ENCODE measurements at places on chromosomes 7 and 10. TPM values are rescaled to one million over a fixed set of nuclear protein-coding genes. Genes with fewer than 3 reads are reported as not detected.
A peak's percentile ranks its signal among the peaks of the same experiment; 100 is the strongest.

Gene CDK14
- total RNA-seq = 32.2 TPM

Gene NKX2-3
- total RNA-seq = not detected

GRCh38 chr10:48608976-48609375, 4.1 kb upstream of the ARHGAP22 start:
- no peaks in the 10 kb centered on the region for H3K27me3 ChIP-seq
- H3K4me1 ChIP-seq = peaks cover 13% of the 10 kb centered on the region
- DNase-seq = no peak
- no peaks in the 10 kb centered on the region for H3K36me3 ChIP-seq
- no peak overlapping the region for H3K27ac ChIP-seq
- H3K4me3 ChIP-seq = no peak overlapping the region

DNA sequence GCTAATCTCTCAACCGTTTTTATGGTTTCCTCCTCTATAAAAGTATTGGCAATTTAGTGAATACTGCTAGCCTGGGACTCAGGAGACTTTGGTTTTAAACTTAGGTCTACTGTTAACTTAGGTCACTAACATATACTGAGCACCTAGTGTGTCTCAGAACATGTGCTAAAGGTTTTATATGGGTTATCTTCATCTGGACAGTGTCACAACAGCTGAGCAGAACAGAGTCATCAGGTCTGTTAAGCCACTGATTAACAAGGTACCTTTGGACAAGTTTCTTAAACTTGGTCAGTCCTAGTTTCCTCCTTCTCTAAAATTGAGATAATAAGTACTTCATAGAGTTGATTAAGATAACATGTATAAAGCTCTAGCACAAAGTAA, 30.6 kb downstream of the NET1 start:
- peaks cover 9% of the 10 kb centered on the region for H3K4me1 ChIP-seq
- no peak overlapping the region for H3K27ac ChIP-seq
- H3K36me3 ChIP-seq = no peaks in the 10 kb centered on the region
- H3K27me3 ChIP-seq = no peaks in the 10 kb centered on the region

DNA sequence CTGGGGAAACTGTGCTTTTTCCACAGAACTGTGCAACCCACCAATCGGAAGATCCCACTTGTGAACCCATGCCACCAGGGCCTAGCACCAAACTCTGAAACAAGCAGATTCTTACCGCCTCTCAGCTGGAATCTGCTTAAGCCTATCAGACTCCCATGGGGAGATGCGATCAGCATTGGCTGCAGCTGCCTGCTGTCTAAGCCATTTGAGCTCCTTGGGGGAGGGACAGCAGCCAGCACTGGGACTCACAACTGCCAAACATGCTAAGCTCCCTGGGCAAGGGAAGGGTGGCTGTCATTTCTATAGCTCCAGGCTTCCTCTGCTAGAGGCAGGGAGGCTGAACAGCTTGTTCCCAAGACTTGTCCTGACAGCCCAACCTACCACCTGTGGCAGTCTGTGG, 283.8 kb downstream of the CDK14 start:
- no peaks in the 10 kb centered on the region for H3K36me3 ChIP-seq
- DNase-seq = peak; percentile 1
- no peaks in the 10 kb centered on the region for H3K4me1 ChIP-seq
- no peak overlapping the region for H3K27ac ChIP-seq
- H3K4me3 ChIP-seq = no peak overlapping the region
- H3K27me3 ChIP-seq = no peaks in the 10 kb centered on the region

- H3K4me3 ChIP-seq = no peak overlapping the region
- no peaks in the 10 kb centered on the region for H3K27me3 ChIP-seq
- no peaks in the 10 kb centered on the region for H3K36me3 ChIP-seq
- no peaks in the 10 kb centered on the region for H3K4me1 ChIP-seq
- DNase-seq = no peak
These were observed 417.1 kb upstream of the KLF6 start for GRCh38 chr10:4201866-4202825.

DNA sequence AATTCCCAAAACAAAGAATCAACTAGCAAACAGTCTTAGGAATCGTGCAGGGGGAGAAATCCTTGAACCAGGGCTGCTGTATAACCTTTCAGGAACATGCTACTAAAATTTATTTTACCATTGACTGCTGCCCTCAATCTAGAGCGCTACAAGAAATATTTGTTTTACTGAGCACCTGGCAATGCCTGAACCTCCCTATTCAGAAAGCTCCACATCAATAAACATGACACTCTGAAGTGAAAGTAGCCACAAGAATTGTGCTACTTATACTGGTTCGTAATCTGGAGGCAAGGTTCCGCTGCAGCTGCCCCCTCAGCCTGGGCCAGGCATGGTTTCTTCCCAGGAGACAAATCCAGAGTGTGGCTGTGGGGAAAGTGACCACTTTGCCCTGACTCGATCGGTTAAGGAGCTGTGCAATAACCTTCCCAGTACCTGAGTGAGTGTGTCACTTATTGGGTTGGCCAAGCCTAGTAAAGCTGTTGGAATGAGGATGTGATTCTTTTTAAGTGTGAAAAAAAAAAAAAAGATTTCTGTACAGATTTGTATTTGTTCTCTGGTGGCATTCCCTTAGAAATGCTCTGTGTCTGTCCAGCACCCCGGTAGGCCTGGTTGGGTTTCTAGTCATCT, 7.7 kb downstream of the VWA2 start:
- no peaks in the 10 kb centered on the region for H3K27me3 ChIP-seq
- peak; percentile 76 for DNase-seq
- H3K4me1 ChIP-seq = no peaks in the 10 kb centered on the region
- peak overlapping the region; percentile 14 for H3K27ac ChIP-seq

GRCh38 chr7:55078465-55079372, 59.9 kb downstream of the EGFR start:
- H3K4me3 ChIP-seq = no peak overlapping the region
- DNase-seq = no peak
- H3K4me1 ChIP-seq = peaks cover 36% of the 10 kb centered on the region
- no peaks in the 10 kb centered on the region for H3K27me3 ChIP-seq
- H3K36me3 ChIP-seq = no peaks in the 10 kb centered on the region
- H3K27ac ChIP-seq = no peak overlapping the region

DNA sequence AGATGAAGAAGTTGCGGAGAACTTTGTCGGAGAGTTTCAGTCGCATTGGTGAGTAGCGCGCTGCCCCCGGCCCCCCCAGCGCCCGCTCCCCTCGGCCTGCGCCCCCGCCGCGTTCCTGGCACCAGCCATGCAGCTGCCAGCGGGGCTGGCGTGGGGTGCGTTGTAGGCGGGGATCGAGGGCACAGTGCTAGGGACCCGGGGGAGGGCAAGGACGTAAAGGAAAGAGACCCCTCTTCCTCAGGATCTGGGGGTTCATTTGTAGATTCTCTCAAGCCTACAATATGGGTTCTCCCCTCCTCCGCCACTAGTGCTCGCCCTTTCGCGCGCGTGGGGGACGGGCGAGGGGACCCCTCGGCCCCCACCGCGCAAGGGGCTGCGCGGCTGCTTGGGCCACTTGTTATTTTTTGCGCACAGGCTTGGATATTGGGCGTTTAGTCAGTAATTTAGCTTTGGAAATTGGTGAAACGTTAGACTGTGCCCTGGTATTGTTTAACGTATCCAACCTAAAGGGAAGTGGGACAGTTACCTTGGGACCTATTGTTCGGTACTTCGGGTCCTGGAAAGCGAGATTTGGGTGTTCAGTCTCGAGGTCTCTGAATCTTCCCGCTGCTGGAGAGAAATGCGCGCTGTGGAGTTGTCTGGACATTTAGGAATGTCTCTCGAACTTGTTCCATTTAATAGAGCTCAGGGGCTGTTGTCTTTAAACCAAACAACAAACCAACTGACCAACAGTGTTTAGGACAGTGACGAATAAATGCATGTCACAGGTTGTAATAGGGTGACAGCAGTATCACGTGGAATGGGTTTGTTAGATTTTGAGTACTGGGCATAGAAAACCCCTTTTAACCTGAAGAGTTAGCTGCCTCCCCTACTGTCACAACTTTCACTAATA, 796 bp downstream of the CDK14 start:
- H3K36me3 ChIP-seq = no peaks in the 10 kb centered on the region
- H3K27ac ChIP-seq = peak overlapping the region; percentile 82
- DNase-seq = peak; percentile 20

GRCh38 chr10:22435650-22436049, 90.4 kb downstream of the SPAG6 start:
- no peak for DNase-seq
- H3K4me1 ChIP-seq = peaks cover 28% of the 10 kb centered on the region
- no peaks in the 10 kb centered on the region for H3K27me3 ChIP-seq
- no peak overlapping the region for H3K4me3 ChIP-seq

Gene LIPJ
- total RNA-seq = 2.3 TPM

Gene SEMA3E
- 6.9 TPM for total RNA-seq

Gene CREB5
- 2.5 TPM for total RNA-seq

GRCh38 chr7:148535217-148535616, 55.3 kb upstream of the C7orf33 start:
- H3K27ac ChIP-seq = no peak overlapping the region
- H3K4me3 ChIP-seq = no peak overlapping the region
- H3K4me1 ChIP-seq = no peaks in the 10 kb centered on the region
- no peak for DNase-seq

Gene ZNF488
- total RNA-seq = not detected

DNA sequence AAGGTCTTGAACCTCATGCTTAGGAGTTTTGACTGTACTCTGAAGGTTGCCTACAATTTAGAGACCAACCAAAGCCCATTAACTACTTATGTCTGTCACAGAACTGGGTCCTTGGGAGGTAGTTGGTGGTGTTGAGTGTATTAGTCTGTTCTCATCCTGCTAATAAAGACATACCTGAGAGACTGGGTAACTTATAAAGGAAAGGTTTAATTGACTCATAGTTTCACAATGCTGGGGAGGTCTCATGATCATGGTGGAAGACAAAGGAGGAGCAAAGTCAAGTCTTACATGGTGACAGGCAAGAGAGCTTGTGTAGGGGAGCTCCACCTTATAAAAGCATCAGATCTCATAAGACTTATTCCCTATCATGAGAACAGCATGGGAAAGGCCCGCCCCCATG, 319.6 kb upstream of the ZMIZ1 start:
- peaks cover 14% of the 10 kb centered on the region for H3K4me1 ChIP-seq
- no peak overlapping the region for H3K27ac ChIP-seq
- no peak overlapping the region for H3K4me3 ChIP-seq

- H3K27ac ChIP-seq = no peak overlapping the region
- no peaks in the 10 kb centered on the region for H3K36me3 ChIP-seq
- H3K4me1 ChIP-seq = no peaks in the 10 kb centered on the region
- no peak overlapping the region for H3K4me3 ChIP-seq
- no peaks in the 10 kb centered on the region for H3K27me3 ChIP-seq
- no peak for DNase-seq
These were observed 77.2 kb downstream of the PLXNA4 start for GRCh38 chr7:132499065-132499464.

DNA sequence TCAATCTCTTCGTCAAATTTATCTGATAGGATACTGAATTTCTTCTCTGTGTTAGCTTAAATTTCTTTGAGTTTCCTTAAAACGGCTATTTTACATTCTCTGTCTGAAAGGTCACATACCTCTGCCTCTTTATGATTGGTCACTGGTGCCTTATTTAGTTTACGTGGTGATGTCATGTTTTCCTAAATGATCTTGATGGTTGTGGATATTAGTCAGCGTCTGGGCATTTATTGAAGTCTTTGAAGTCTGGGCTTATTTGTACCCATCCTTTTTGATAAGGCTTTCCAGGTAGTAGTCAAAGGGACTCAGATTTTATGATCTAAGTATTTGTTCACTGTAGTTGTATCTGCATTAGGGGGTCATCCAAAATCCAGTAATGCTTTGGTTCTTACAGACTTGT, 1407.5 kb upstream of the LRRTM3 start:
- no peak for DNase-seq
- H3K4me3 ChIP-seq = no peak overlapping the region
- H3K27me3 ChIP-seq = no peaks in the 10 kb centered on the region
- H3K27ac ChIP-seq = no peak overlapping the region
- H3K4me1 ChIP-seq = no peaks in the 10 kb centered on the region

GRCh38 chr7:7048213-7048612, 134.1 kb upstream of the C1GALT1 start:
- H3K4me3 ChIP-seq = no peak overlapping the region
- no peaks in the 10 kb centered on the region for H3K27me3 ChIP-seq
- H3K27ac ChIP-seq = no peak overlapping the region
- no peaks in the 10 kb centered on the region for H3K4me1 ChIP-seq
- DNase-seq = no peak
- no peaks in the 10 kb centered on the region for H3K36me3 ChIP-seq

Gene NDUFB8
- 168 TPM for total RNA-seq

Gene LBX1
- total RNA-seq = not detected

Gene PTF1A
- not detected for total RNA-seq

Gene JCAD
- total RNA-seq = 38.5 TPM

GRCh38 chr10:31947144-31947926, 18.7 kb upstream of the ARHGAP12 start:
- no peak for DNase-seq
- no peaks in the 10 kb centered on the region for H3K4me1 ChIP-seq
- no peak overlapping the region for H3K4me3 ChIP-seq
- no peaks in the 10 kb centered on the region for H3K36me3 ChIP-seq
- no peak overlapping the region for H3K27ac ChIP-seq

GRCh38 chr7:3307435-3307834, 6.4 kb downstream of the SDK1 start:
- no peak overlapping the region for H3K4me3 ChIP-seq
- H3K36me3 ChIP-seq = no peaks in the 10 kb centered on the region
- H3K4me1 ChIP-seq = no peaks in the 10 kb centered on the region

DNA sequence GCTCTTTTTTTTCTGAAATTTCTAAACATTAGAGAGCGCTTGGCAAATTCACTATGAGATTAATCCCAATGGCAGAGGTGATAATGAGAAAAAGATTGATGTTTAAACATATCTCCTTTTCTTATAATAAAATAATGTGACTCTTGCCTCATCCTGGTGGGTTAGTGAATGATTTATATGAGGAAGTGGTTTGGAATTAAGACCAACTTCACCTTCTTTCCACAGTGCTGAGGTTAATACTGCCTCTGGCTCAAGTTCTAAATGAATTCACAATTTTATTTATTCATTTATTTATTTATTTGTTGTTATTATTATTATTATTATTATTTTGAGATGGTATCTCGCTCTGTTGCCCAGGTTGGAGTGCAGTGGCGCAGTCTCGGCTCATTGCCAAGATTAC, 40.5 kb upstream of the ADO start:
- H3K36me3 ChIP-seq = no peaks in the 10 kb centered on the region
- DNase-seq = no peak
- H3K27ac ChIP-seq = no peak overlapping the region
- no peak overlapping the region for H3K4me3 ChIP-seq
- H3K27me3 ChIP-seq = no peaks in the 10 kb centered on the region

- no peaks in the 10 kb centered on the region for H3K4me1 ChIP-seq
- no peak overlapping the region for H3K27ac ChIP-seq
- H3K36me3 ChIP-seq = no peaks in the 10 kb centered on the region
- no peak for DNase-seq
These were observed 22.3 kb downstream of the CALML5 start for GRCh38 chr10:5476918-5477525.

Gene ATOH7
- total RNA-seq = not detected

Gene RPP38
- 20.4 TPM for total RNA-seq

Measured in thyroid gland (tissue), 4 donors.